ENCODE measurements at places on chromosomes 13 and 19.

DNA sequence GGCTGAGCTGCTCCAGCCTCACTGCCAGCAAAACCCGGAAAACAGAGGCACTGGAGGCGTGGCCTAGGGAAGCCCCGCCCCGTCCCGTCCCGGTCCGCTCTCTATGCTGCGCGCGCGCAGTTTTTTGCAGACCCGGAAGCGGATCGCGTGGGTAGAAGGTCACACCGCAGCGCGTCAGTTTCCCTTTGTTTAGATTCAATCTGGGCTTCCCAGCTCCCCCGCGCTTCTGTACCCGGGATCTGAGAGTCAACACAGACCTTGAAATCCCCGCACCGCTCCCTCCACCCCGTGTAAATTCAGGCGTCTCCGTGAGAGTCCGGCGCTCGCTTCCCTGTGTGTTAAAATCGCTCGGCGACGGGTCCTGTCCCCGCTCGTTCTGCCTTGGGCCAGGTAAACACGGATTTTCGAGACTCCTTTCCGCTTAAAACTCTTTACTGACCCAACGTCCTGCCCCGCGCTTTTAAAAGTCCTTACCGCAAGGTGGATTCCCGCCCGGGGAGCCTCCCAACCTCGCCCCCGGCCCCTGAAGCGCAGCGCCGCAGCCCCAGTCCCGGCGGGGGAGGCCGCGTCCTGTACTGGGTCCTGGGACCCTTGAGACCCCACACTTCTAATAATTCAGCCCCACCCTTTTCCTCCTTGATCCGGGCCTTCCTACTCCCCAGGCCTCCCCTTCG lies at the start of gene ZNF610:
ZNF610 (plus strand) TSS at position 127 of the 674 bp plus-strand sequence. CDS start 12,930 bp downstream, outside the sequence.
- peak; percentile 93 for DNase-seq

DNA sequence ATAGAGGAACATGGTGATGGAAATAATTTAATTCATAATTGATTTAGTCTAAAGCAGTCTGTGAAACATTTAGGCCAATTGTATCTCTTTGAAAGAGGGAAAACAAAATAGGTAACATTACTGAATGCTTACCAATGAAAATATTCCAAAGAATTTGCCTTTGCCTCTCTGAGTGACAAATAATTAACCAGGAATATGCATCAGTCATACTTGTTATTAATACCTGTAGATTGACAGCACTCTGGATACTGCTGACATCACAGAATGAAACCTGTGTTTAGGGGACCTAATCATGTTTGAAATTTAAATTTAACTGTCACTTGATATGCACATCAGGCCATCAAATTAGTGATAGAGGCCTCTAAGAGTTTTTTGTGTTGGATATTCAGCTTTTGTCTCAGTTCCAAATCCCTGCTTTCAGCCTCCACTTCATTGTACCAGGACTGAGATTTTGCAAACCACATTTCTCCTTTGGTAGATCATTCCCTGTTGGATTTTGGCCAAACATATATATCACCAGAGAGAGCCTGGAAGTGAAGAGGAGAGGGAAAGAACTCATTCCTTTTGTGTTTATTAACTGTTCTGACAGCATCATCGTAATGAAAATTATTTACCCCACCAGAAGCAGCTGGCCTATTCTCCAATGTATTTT lies 64.8 kb upstream of the KLHL1 start:
- DNase-seq = no peak

- DNase-seq = no peak
Observed at GRCh38 chr13:112067871-112068539, 1.1 kb downstream of the SOX1 start.

DNA sequence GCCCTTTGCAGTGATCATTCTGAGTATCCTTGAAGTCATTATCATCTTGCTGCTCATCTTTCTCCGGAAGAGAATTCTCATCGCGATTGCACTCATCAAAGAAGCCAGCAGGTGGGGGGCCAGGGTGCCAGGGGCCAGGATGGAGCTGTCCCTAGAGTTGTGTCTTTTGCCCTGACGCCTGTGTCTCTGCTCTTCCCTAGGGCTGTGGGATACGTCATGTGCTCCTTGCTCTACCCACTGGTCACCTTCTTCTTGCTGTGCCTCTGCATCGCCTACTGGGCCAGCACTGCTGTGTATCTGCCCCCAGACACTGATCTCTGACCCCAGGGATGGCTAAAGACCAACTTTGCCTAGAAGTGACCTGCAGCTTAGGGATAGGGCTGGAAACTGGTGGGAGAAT lies 9.6 kb downstream of the SLC44A2 start:
- DNase-seq = no peak

DNA sequence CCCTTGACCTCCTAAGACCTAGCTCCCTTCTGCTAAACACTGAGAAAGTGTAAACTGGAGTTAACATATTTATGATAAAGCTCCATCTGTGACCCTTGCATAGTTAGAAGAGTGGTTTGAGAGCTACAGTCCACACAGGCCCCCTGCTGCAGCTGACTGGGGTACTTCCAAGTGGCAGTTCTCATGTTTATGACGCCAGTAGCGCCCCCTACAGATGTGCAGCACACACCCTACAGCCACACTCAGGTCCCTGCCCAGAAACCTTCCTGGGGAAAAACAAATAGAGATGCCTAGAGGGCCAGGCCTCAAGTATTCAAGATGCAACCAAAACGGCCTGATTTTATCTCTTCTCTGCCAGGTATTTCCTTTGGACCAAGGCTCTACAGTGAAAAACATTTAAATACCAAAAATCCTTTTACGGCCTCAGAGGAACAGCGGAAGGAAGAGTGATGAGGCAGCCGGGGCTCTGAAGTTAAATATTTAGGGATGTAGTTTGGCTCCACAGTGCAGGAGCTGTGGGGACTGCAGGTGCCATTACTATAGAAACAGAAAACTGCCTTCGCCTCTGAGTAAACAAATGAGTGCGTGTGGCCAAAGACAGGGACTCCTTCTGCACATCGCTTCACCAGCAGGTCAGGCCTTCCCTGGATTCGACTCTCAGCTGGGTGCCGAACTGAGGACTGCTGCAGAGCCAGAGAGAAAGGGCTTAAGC lies 553.1 kb downstream of the EFNB2 start:
- peak; percentile 49 for DNase-seq

DNA sequence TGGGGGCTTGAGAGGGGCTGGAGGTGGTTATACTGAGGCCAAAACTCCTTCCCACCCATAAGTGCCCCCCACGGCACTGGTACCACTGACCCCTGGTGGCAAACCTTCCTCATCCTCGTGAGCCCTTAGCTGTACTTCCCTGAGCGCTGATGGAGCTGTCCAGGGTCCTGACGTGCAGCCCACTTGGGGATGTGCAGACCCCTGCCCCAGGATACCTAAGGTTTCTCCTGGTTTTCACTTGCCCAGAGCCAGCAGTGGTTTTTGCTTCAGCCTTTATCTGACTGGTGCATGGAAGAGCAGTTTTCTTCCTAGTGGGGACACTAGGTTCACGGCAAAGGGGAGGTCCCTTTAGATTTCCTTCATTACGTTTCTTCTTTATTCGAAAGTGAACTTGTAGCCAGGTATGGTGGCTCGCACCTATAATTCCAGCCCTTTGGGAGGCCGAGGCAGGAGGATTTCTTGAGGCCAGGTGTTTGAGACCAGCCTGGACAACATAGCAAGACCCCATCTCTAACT lies 28.7 kb upstream of the KCTD15 start:
- no peak for DNase-seq

GRCh38 chr13:56923626-56924140 lies 217.0 kb upstream of the PRR20A start:
- DNase-seq = no peak

- DNase-seq = no peak
Observed at GRCh38 chr19:33208371-33208895, 14.3 kb downstream of the LRP3 start.

- DNase-seq = no peak
Observed at GRCh38 chr13:46487748-46488147, 65.2 kb upstream of the LRCH1 start.

DNA sequence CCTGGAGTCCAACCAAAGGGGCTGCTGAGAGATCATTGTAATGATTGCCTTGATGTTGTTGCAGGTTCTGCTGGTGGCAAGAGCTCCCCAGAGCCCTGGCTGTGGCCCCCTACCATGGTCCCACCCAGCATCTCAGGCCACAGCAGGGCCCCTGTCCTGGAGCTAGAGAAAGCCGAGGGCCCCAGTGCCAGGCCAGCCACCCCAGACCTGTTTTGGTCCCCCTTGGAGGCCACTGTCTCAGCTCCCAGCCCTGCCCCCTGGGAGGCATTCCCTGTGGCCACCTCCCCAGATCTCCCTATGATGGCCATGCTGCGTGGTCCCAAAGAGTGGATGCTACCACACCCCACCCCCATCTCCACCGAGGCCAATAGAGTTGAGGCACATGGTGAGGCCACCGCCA lies 15.5 kb downstream of the NCAN start:
- no peak for DNase-seq

DNA sequence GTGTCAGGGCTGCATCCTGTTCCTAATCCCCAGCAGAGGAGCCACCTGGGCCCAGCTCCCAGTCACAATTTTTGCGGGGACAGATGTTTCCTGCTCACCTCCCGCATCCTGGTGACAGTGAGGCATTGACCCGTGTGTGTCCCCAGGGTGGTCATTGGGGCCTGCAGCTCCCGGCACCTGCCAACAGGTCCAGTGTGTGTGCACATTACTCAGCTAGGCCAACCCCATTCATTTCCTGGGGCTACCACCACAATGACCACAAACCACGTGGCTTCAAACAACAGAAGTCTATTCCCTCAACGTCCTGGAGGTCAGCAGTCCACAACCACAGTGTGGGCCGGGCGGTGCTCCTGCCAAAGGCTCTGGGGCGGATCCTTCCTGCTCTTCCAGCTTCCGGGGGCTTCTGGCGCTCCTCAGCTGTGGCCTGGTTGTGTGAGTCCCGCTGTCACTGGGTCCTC lies 11.9 kb upstream of the F2RL3 start:
- no peak for DNase-seq

- DNase-seq = no peak
Observed at GRCh38 chr19:55115446-55116065, 1.9 kb downstream of the PPP1R12C start.

DNA sequence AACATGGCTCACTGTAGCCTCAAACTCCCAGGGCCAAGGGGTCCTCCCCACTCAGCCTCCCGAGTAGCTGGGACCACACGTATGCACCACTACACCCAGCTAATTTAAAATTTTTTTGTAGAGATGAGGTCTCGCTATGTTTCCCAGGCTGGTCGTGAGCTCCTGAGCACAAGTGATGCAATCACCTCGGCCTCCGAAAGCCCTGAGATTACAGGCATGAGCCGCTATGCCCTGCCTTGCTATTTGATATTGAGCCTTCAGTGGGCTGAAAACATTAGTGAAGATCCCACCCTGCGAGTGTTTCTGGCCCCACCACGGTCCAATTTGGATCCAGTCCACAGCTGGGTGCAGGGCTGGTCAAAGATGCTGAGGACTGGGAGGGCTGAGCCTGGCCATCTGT lies 65.9 kb downstream of the TRPM4 start:
- no peak for DNase-seq

- DNase-seq = no peak
Observed at GRCh38 chr13:110408286-110408685, 101.2 kb downstream of the COL4A2 start.

DNA sequence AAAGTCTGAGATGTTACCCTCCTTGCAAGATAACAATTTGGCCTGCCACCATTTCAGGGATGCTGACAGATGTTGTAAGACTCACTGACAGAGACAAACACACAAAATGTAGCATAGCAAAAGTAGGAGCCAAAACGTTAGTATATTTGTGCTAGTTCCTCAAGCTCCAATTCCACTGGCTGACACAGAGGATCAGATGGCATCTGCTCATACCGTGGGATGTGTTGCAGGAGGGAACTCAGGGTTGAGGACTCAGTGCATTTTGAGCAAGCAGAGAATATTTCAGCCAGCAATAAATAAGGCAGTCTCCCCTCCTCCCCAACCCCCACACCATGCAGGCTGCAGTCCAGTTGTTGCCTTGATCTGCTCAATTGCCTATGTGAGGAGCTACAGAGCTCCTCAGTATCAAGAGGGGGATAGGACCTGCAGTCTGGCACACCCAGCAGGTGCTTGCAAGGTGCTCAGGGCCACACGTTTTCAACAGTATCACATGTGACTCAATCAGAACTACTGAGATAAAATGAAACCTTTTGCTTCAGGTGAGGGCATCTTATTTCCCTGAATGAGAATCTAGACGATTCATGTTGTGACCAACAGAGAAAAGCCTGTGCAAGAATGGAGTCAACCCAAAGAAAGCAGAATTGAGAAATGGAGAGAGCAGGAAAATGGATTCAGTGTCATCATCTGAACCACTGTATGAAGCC lies 23.6 kb upstream of the LRCH1 start:
- no peak for DNase-seq

- DNase-seq = no peak
Observed at GRCh38 chr19:56147307-56147706, 6.2 kb downstream of the ZNF444 start.

DNA sequence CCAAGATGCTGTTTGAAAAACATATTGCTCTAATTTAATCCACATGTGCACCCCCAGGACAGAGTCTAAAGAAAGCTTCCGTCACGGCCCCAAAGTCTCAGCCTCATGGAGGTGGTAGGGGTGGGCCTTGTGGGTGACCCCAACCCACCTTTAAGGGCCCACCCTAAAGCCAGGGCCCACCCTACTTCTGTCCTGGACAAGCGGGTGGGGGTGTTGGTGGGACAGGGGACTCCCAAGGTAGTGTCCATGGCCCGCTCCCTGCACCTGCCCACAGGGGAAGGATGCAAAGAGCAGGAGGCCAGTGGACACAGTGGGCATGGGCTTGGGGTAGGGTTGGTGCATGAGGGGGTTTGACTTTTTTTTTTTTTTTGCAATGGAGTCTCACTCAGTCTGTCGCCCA lies 66.8 kb downstream of the KCTD15 start:
- DNase-seq = no peak

DNA sequence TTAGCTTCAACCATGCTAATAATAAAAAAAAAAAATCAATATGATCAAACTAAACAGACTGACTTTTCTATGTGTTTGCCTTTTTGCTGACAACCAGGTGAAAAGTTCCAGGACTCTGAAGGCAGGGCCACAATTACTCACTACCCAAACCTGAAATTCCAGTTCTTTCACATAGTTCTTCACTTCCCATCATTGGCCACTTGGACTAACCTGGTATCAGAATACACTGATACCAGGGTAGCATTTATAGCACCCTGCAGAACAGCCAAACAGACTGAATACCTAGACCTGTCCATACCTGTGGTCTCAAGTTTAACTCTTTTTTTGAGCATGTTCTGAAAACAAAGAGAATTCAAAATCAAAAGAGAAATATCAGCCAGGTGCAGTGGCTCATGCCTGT lies 25.1 kb downstream of the ELF1 start:
- DNase-seq = no peak

DNA sequence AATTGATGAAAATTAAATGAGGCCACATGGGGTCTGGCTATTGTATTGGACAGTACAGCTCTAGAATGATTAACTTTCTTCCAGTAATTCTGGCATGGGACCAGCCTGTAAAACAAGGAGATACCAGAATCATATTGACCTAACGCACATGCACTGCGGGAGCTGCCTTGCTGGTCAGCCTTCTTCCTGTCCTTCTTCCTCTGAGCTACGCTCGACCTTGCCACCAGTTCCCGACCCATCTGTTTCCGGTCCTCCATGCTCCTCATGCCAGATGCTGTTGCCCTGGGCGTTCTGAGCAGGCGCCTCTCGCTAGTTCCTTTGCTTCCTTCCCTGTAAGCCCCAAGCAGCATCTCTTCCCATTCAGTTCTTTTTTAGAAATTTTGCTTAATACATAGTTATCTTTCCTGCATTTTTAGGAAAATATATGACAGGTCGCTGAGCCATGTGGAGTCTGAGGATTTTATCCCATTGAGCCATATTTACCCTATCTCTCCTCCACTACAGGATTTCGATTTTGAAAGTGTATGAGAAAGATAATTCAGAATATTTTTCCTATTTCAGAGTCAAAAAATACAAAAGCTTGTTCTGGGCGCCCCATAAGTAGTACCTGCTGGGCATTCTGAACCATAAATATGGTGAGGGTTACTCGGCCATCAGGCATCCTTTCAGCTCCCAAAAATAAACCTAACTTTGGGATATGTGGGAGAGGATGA lies 38.6 kb downstream of the TNFRSF19 start:
- DNase-seq = no peak
